ENCODE measurements at places on chromosomes 5 and 9.

- DNase-seq = no peak
Measured at GRCh38 chr9:132825430-132825829, 52.7 kb downstream of the AK8 start.

GRCh38 chr5:52560366-52560765 is 227.3 kb upstream of the ITGA1 start:
- DNase-seq = no peak

DNA sequence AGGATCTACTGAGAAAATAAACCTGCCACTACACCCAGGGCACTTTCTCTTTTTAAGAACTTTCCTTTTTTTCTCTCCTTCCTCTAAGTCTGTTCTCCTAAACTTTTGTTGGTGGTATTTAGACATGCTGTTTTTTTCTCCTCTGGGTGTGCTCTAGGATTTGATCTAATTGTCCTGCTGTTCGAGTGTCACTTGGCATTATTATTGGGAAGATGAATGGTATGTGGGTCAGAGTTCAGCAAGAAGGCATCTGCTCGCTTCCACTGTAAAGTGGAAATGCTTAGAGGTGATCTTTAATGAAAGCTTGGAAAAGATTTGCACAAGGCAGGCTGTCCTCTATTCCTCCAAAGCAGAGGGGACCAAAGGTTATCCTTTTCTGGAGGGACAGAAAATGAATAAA is 1.3 kb upstream of the PLPPR1 start:
- no peak for DNase-seq

GRCh38 chr9:84583866-84584265 is 85.7 kb upstream of the NTRK2 start:
- no peak for DNase-seq

GRCh38 chr5:151081431-151082281 is 822 bp upstream of the TNIP1 start:
- no peak for DNase-seq

GRCh38 chr9:17926246-17926645 is 347.4 kb downstream of the SH3GL2 start:
- DNase-seq = no peak

DNA sequence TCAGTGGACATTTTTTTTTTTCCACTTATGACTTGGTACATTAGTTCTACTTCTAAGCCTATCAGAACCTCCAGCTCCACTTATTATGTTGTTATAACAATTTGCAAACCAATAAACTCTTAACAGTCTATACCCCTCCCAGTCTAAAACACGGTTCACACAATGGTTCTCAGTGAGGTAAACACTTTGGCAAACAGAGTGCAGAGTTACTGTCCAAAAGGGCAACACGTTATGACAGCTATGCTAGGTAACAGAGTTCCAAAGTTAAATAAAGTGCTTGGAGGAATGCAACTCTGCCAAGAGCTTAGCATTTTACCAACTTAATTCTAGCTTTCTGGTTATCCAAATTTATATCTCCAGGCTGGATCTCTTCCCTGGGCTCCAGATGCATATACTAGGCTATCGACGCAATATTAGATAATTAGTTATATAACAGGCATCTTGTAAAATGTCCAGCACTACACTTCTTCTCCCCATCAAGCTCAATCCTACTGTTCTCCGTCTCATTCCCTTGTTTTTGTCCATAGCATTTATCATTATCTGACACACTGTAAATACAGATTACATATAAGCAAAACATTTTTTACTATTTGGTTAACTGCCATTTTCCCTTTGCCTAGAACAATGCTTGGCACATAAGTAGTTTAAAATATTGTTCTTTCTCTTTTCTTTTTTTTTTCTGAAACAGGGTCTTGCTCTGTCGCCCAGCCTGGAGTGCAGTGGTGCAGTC is 14.3 kb downstream of the FNBP1 start:
- no peak for DNase-seq

DNA sequence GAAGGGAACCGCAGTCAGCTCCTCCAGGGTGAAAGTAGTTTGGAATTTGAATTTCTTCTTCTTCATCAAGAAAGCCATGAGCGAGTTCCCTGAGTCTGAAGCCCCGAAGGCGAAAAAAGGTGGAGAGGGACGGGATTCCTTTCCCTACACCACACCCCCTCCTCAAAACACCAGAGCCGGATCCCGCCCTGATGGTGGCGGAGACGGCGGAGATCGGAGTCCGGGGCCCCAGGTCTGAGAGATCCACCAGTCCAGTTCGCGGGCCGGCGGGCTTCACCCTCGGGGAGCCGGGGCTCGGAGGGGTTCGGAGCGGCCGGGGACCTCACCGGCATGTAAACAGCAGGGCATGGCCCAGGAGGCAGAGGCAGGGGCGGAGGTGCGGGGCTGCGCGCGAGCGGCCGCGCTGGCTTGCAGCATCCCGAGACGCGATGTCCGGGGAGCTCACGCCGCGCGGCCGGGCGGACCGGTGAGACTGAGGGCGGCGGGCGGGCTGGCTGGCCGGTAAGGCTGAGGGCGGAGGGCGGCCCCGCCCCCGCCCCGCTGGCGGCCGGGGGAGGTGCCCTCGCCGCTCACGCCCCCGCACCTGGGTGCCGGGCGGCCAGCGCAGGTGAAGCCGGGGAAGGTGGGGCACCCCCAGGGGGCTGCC is 606 bp downstream of the EEIG1 start:
- DNase-seq = peak; percentile 45

DNA sequence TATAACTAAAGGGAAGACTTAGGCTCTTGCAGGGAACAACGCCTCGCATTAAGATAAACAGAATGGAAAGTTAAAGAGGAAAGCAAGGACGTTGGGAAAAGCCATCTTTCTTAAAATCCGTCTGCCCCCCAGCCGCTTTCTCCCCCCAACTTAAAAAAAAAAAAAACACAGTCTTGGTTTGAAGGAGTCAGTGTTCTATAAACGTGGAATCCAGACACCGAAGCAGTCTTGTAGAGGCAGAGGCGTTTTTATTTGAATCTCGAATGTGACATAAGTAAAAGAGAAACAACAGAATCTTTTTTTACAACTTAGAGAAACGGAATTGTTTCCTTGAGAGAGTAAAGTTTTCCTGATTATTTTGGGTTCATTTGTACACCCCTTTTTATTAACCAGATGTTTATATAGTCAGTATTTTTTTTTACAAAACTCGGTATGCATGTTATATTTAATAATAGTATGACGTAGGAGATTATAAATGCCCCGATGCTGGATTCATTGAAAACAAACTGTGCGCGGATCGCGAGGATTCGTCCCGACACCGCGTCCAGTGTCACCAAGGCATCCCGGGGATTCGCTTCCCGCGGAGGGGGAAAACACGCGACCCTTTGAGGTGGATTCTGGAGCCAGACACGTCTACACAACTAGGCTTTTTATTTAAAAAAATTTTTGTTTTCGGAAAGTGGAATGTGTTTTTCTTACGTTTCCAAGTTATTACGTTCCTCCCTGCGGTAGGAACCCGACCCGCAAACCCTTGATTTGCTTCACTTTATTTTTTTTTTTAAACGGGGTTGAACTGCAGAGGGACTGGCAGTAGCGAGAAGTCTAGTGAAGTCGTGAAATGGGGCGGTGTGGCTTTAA is 6.7 kb downstream of the PTCH1 start:
- no peak for DNase-seq

DNA sequence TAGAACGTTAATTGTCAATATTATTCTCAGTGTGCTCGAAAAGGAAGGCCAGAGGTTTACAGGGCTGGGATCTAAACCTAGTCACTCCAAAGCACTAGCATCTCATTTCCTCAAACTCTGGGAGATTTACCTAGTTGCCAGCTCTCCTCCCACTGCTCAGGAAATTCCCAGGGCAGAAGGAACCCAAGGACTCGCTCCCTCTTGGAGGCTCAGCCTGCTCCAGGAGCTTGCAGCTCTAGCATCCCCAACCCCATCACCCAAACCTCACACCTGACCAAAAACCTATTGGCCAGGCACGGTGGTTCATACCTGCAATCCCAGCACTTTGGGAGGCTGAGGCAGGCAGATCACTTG is 26.0 kb downstream of the SERINC5 start:
- DNase-seq = no peak

- DNase-seq = no peak
Measured at GRCh38 chr9:137516144-137516917, 33.9 kb downstream of the PNPLA7 start.

DNA sequence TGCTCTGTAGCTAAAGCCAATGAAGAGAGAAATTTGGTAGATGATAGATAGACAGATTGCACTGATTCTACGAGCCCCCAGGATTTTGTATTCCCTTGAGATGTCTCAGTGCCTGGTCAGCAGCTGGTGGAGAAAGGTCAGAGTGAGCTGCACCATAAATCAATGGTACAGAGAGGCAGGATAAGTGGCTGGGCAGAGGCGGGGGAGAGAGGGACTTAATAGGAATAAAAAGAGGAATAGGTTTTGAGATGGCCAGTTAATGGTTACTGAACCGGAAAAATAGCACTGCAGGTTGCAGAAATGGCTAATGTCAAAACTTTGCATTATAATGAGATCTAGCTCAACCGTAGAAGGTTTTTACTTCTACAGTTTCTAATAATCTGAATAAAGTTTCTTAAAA is 47.9 kb upstream of the SLC12A2 start:
- DNase-seq = no peak

DNA sequence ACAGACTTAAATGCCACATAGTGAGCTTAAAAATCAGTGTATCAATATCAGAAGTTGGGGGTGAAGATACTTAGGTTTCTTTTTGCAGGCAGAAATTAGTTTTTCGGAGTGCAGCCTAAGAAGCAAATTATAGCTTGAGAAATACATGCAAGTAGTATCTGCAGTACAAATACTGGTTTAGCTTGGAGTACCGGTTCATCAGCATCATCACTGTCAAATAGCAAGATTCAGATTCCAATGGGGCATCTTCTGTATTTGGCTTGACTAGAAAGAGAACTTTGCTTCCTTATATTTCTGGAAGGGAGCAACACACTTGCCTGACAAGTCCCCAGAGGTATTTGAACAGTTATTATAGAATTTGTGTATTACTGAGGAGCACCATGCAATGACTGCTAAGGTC is 19.8 kb downstream of the SLC31A1 start:
- no peak for DNase-seq

DNA sequence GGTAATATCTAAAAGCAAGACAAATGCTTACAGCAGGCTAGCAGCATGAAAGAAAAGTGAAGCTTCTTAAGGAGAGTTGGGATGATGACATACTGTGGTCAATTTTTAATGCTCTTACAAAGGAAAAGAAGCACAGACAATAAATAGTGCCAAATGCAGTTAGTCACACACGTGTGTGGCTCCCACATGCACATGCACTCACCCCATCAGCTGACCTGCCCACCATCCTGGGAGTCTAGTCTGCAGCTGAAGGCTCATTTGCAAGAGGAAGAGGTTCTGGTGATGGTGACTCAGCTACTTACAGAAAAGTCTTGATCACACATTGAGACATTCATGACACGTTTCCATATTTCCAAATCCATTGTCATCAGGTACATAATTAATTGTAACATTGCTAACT is 129.3 kb downstream of the MRPL36 start:
- no peak for DNase-seq

DNA sequence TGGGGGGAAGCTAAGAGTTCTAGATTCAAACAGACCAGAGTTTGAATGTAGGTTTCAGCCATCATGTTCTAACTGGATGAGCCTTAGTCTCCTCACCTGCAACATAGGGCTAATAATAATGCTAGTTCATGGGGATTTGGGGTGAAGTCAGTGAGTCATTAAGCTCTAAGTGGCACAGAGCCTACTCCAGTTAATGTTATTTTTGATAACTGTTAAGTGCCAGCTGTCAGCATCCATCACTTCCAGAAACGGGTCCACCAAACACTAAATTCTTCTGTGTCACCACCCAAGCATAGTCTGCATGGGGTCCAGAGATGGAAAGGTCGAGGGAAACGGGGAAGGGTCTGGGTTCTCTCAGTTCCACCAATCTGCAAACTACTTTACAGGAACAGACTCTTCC is 1.8 kb upstream of the TSC1 start:
- no peak for DNase-seq

- no peak for DNase-seq
Measured at GRCh38 chr5:149174847-149175234, 33.5 kb downstream of the ABLIM3 start.

DNA sequence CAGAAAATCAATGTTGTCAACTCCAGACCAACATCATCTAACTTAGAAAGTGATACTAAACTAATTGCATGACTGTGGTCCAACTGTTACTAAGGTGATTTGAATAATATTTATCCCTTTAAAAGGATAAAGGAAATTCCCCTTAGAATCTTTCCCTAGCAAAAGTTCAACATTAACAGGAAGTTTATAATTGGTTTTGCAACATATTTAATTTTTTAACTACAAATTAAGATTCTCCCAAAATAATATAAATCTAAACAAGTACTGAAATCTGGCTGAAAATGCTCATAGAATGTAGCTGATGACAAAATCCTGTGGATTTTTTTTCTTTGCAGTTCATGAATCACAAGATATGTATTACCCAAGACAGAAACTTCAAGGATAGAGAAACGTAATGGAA is 151.4 kb downstream of the LPAR1 start:
- no peak for DNase-seq

DNA sequence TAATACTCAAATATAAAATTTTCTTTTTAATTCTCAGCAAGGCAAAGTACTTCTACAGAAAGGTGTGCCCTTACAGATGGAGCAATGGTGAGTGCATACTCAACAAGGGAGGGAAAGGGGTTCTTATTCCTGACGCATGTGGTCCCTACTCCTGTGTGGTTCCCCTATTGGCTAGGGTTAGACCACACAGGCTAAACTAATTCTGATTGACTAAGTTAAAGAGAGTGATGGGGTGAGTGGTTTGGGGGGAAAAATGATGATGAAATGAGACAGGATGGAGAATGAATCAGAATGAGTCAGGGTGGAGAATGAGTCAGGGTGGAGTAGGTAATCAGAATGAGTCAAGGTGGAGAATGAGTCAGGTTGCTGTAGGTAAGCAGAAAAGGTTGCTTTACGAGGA is 22.9 kb upstream of the HMGCS1 start:
- DNase-seq = no peak

GRCh38 chr5:147152086-147152485 is 82.7 kb upstream of the STK32A start:
- no peak for DNase-seq

DNA sequence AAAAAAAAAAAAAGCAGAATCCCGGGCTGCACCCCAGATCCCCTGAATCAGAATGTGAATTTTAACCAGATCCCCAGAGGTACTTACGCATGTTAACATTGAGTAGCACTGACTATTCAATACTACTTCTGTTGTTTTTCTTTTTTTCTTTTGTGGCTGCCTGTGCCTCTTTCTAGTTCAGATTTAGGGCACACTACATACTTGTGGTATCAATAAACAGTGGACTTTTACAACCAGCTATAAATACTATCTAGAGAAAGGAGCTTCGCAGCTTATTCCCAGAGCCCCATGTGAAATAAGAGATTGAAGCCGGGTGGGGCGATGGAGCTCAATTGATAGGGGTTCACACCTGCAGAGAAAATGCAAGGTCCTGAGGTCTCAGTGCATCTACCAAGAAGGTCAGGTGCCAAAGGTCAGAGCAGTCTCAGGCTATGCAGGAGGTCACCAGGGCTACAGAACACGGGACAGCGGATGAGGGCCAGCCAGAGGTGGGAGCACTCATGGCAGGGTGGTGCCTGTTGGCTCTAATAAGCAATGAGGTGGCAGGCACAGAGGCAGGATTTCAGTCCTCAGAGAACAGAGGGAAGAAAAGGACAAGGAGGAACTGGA is 22.3 kb downstream of the WWC1 start:
- no peak for DNase-seq
